Hair follicle dermal papilla cell (primary cell): ENCODE measurements at places on chromosomes 1 and 21. TPM values are rescaled to one million over a fixed set of nuclear protein-coding genes. Genes with fewer than 3 reads are reported as not detected.

DRAXIN gene
- total RNA-seq: under 0.01 TPM in 1 of 2 replicates, not detected in the other

TMEM125 gene
- total RNA-seq: not detected in 2 replicates

RPE65 gene
- not detected in 2 replicates for total RNA-seq

OR2T35 gene
- total RNA-seq: not detected in 2 replicates

PBX1 gene
- total RNA-seq: 72.9 and 88.3 TPM in 2 replicates

EDARADD gene
- total RNA-seq: 0.49 and 0.65 TPM in 2 replicates

RGS18 gene
- not detected in 2 replicates for total RNA-seq

PDZK1IP1 gene
- total RNA-seq: not detected in 2 replicates
